ENCODE measurements at places on chromosomes 16 and 17.

DNA sequence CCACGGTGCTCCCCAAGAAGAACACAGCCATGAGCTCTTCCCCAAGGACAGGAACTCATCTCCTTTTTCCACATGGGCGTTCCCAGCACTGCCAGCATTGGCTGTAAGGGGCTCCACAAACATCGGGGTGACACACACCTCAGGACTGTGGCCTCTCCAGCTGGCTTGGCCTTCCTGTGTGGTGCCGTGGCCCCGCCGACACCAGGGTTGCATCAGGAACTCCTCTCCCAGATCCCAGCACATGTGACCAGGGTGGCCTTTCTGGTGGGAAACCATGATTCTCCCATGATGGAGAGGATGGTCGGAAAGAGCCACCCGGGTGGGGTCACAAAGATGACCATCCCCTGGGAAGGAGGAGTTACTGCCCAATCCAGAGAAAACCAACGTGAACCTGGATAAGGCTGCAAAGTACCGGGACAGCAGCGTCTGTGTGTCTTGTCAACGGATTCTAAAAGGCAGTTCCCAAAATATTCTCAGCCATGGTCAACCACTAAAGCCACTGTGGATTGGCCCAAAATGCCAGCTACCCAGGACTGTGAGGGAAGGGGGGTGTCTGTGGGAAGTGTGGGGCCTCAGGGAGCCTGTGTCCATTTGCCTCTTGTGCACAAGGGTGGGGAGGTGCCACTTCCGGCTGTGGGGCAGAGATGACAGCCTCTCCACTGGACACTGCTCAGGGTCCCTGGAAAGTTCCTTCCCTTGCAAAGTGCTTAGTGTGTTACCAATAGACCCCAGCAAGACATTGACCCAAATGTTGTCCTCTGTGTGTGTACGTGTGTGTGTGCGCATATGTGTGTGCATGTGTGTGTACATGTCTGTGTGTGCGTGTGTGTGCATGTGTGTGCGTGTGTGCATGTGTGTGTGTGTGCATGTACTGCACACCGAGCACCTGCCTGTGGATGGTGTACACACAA lies 78.0 kb upstream of the CBX4 start:
- H3K4me1 ChIP-seq: no peaks in the 10 kb centered on the region
- H3K27ac ChIP-seq: no peak overlapping the region

GRCh38 chr17:4215882-4216570 lies 47.8 kb downstream of the ANKFY1 start:
- no peak overlapping the region for H3K4me3 ChIP-seq
- peak overlapping the region; percentile 65 for H3K27ac ChIP-seq
- H3K27me3 ChIP-seq: no peaks in the 10 kb centered on the region
- H3K4me1 ChIP-seq: peaks cover 11% of the 10 kb centered on the region

DNA sequence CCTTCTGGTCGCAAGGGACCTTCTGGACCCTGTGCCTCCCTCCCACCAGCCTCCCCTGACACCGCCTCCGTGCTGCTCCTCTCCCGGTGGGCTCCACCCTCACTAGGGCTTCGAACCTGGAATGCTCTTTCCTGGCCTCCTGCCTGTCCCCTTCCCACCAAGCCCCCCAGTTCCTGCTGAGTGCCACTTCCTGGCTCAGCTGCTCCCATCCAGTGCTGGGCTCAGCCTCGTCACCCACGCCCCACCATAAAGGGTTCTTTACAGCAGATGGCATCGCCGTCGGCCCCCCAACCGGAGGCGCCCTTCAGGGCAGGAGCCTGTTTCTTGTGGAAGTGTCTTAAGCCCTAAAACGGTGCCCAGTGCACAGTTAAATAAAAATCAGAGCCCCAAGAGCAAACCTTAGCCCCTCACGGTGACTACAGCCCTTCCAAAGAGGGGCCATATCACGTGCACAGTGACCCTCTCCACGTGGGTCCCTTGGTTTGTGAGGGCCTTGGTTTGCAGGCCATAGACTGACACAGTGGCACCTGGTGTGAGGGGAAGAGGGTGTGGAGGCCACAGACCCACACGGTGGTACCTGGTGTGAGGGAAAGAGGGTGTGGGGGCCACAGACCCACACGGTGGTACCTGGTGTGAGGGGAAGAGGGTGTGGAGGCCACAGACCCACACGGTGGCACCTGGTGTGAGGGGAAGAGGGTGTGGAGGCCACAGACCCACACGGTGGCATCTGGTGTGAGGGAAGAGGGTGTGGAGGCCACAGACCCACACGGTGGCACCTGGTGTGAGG lies 111.4 kb downstream of the METRNL start:
- DNase-seq: no peak
- H3K27ac ChIP-seq: no peak overlapping the region
- peaks cover 8% of the 10 kb centered on the region for H3K36me3 ChIP-seq

- H3K36me3 ChIP-seq: peaks cover 2% of the 10 kb centered on the region
- no peaks in the 10 kb centered on the region for H3K27me3 ChIP-seq
- H3K27ac ChIP-seq: peak overlapping the region; percentile 97
- peaks cover 47% of the 10 kb centered on the region for H3K4me1 ChIP-seq
- peak overlapping the region; percentile 80 for H3K4me3 ChIP-seq
Observed at GRCh38 chr16:56870276-56870888, 5.4 kb downstream of the SLC12A3 start.

GRCh38 chr16:30619202-30619601 lies 9.0 kb upstream of the ZNF689 start:
- DNase-seq: no peak
- H3K4me3 ChIP-seq: no peak overlapping the region

DNA sequence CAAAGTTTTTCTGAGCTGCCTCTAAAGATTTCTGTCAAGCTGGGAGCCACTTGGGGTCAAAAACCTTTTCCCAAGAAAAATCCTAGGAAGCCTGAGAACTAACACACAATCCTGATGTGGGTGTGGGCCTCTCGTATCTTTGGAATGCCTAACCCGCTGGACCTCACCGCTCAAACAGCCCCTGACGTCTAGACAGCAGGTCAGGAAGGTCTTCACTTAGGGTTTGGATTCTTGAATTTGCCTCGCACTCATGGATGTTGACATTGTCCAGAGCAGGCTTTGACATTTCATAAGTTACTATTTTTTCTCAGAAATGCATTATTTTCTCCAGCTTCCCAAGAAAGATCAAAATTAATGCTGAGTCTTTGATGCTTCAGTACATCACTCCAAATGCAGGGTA lies 18.9 kb downstream of the TEX2 start:
- DNase-seq: no peak
- no peak overlapping the region for H3K27ac ChIP-seq
- peaks cover 10% of the 10 kb centered on the region for H3K36me3 ChIP-seq
- no peaks in the 10 kb centered on the region for H3K27me3 ChIP-seq
- H3K4me1 ChIP-seq: peaks cover 4% of the 10 kb centered on the region
- no peak overlapping the region for H3K4me3 ChIP-seq

GRCh38 chr17:31738996-31739699 lies 119.9 kb downstream of the COPRS start:
- H3K27ac ChIP-seq: no peak overlapping the region
- H3K27me3 ChIP-seq: peaks cover 25% of the 10 kb centered on the region
- H3K4me3 ChIP-seq: no peak overlapping the region
- no peaks in the 10 kb centered on the region for H3K36me3 ChIP-seq
- peaks cover 9% of the 10 kb centered on the region for H3K4me1 ChIP-seq

GRCh38 chr17:63701456-63701820 lies 1.5 kb upstream of the LIMD2 start:
- H3K27me3 ChIP-seq: no peaks in the 10 kb centered on the region
- DNase-seq: no peak
- peaks cover 41% of the 10 kb centered on the region for H3K36me3 ChIP-seq
- peak overlapping the region; percentile 88 for H3K4me3 ChIP-seq

- H3K4me3 ChIP-seq: no peak overlapping the region
- H3K27ac ChIP-seq: no peak overlapping the region
- H3K27me3 ChIP-seq: no peaks in the 10 kb centered on the region
- no peak for DNase-seq
- no peaks in the 10 kb centered on the region for H3K4me1 ChIP-seq
- no peaks in the 10 kb centered on the region for H3K36me3 ChIP-seq
Observed at GRCh38 chr17:53979991-53980390, 157.3 kb downstream of the KIF2B start.

DNA sequence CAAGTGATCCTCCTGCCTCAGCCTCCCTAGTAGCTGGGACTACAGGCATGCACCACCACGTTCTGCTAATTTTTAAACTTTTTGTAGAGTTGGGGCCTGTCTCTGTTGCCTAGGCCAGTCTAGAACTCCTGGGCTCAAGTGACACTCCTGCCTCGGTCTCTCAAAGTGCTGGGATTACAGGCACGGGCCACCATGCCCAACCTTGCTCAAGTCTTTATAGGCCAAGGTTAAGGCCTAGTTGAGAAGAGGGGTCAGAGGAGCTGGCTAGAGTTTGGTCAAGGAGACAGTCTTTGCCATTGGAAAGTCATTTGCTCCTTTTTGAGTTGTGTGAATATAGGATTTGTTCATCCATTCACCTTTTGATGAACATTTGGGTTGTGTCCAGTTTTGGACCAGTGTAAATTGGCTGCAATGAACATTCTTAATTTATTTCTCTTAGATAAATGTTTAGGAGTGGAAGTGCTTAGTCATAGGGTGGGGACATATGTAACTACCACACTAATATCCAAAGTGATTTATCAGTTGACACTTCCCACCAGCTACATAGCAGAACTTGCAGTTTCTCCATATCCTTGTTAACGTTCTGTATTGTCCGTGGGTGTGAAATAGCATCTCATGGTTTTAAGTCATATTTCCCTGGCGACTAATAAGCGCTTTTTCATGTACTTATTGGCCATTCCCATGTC lies 30.7 kb upstream of the ARHGAP17 start:
- no peaks in the 10 kb centered on the region for H3K27me3 ChIP-seq
- no peak overlapping the region for H3K4me3 ChIP-seq
- H3K36me3 ChIP-seq: no peaks in the 10 kb centered on the region
- DNase-seq: no peak
- H3K4me1 ChIP-seq: peaks cover 34% of the 10 kb centered on the region

DNA sequence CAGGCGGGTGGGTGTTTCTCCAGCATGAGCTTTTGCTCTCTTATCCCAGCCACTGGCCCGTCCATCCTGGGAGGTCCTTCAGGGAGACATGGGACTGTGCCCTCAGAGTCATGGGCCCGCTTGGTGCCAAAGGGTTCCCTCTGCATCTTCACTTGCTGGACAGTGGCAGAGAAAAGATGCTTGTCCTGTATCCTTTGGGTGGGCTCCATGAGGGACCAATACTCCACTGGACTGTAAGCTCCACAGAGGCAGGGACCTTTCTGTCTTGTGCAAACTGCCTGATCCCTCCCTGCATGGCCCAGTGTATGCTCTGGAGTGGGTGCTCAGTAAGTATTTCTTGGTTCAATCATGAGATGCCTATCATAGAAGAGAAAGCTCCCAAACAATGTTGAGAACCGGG lies 184.8 kb upstream of the WSCD1 start:
- no peak overlapping the region for H3K27ac ChIP-seq
- no peak overlapping the region for H3K4me3 ChIP-seq
- peaks cover 7% of the 10 kb centered on the region for H3K27me3 ChIP-seq
- peaks cover 2% of the 10 kb centered on the region for H3K4me1 ChIP-seq
- DNase-seq: no peak

DNA sequence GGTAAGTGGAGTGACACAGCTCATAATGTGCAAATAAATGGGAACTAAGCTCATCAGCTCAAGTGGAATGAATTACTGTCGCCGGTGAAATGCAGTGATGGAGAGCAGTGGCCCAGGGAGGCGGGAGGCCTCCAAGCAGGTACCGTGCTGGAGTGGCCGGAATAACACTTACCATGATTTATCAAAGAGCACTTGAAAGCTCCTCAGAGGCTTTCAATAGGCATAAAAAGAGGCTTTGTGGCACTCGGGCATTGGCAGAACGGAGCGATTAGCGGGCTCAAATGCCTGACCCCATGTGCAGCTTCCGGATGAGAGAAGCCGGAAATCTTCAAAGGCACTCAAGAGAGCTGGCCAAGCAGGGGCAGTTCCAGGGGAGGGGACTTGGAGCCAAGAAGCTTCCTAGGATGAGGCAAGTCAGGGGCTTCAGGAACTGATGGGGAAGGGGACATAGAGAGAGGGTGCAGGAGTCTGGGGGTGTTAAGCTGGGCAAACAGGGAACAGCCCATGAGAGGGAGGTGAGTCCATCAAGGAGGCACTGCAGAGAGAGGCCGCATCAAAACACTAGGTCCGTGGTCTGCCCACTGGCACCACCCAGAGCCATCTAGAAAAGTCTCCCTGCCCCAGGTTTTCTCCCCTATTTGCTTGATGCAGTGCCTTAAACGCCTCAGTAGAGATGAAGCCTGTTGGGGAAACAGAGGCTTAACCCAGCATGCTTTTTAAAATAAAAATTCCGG lies 144.0 kb upstream of the IRX6 start:
- H3K4me1 ChIP-seq: no peaks in the 10 kb centered on the region
- H3K36me3 ChIP-seq: no peaks in the 10 kb centered on the region
- DNase-seq: no peak
- peaks cover 9% of the 10 kb centered on the region for H3K27me3 ChIP-seq
- H3K27ac ChIP-seq: no peak overlapping the region

DNA sequence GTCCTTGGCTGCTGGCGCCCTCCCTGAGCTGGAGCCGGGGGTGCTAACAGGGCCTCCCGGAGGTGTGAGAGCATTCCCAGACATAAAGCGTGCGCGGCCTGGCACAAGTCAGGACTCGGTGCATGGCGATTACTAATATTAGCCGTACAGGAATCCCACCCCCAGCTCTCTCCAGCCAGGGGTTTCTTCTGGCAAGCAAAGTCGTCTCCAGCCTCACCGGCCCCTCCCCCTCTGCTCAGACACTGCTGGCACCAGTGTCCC lies 5.0 kb downstream of the CASKIN1 start:
- no peak for DNase-seq
- H3K4me3 ChIP-seq: no peak overlapping the region
- no peaks in the 10 kb centered on the region for H3K36me3 ChIP-seq
- H3K4me1 ChIP-seq: peaks cover 15% of the 10 kb centered on the region
- H3K27ac ChIP-seq: no peak overlapping the region

DNA sequence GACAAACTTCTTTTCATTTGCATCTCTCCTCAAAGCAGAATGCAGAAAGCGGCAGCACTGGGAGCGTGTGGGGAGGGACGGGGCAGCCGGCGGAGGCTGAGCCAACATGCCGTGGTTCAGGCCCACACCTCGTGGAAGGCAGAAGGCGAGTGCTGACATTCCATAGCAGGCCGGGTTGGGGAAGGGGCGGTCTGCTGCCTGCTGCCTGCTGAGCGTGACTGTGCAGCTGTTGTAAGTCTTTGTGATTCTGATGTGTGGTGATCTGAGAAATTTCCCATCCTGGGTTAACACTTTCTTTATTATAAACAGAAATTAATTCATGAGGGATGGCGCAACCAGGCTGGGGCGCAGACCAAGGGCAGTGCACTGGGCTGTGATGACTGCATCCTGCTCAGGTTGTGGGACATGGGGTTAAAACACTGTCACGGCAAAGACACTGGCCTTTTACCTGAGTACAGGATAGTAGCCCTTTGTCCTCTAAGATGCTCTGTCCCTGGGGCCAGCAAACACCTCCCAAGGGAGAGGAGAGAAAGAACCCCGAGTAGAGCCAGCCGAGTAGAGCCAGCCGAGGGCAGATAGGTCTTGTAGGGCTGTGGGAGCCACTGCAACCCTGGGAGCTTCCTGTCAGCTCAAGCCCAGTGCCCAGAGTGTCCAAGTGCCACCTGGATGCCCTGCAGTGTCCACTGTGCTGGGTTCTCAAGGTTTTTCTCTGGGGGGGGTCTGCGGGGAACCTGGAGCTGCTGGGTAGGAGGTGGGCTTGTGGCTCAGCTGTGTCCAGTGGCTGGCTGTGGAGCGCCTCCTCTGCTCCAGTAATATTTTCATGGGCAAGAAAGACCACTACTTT lies 8.8 kb upstream of the DNASE1 start:
- H3K27ac ChIP-seq: peak overlapping the region; percentile 76
- H3K4me3 ChIP-seq: no peak overlapping the region
- H3K4me1 ChIP-seq: no peaks in the 10 kb centered on the region
- no peaks in the 10 kb centered on the region for H3K27me3 ChIP-seq
- H3K36me3 ChIP-seq: peaks cover 20% of the 10 kb centered on the region
- no peak for DNase-seq

GRCh38 chr16:87044829-87045228 lies 272.4 kb downstream of the C16orf95 start:
- no peaks in the 10 kb centered on the region for H3K4me1 ChIP-seq
- no peak overlapping the region for H3K4me3 ChIP-seq
- H3K36me3 ChIP-seq: no peaks in the 10 kb centered on the region
- no peak for DNase-seq
- H3K27ac ChIP-seq: no peak overlapping the region
- peaks cover 13% of the 10 kb centered on the region for H3K27me3 ChIP-seq
